Mononuclear cell (primary cell): ENCODE measurements at places on chromosomes 13 and 19. TPM values are rescaled to one million over a fixed set of nuclear protein-coding genes. Genes with fewer than 3 reads are reported as not detected.

The SIGLEC5 gene
- total RNA-seq = not detected

The ONECUT3 gene
- not detected for total RNA-seq

The C13orf42 gene
- total RNA-seq = not detected

The OR4F17 gene
- total RNA-seq = 0.10 TPM

The TTC9B gene
- total RNA-seq = 0.10 TPM

The TEX29 gene
- 0.21 TPM for total RNA-seq

The ZFP36 gene
- 676 TPM for total RNA-seq

The ADM5 gene
- total RNA-seq = 0.84 TPM

The IFNL1 gene
- total RNA-seq = not detected
